ENCODE measurements at places on chromosomes 1 and 21.

GRCh38 chr1:62358665-62359373 lies 39.6 kb upstream of the KANK4 start:
- no peak for DNase-seq

DNA sequence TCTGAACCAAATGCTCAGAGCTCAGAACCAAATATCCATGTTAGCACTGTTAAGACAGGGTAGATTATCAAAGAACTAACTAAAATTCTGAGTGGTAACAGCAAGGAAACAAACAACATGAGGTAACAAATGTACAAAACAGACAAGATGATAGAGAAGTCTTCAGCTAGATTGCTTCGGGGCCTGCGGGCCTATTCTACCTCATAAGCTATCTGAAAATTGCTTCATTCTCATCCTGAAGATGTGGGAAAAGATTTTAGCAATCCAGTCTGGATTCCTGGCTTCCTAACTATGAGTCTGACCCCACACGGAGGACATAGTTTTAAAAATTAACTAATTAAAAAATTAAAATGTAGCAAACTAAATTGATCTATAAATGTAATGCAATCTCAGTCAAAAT lies 9.2 kb upstream of the QSOX1 start:
- DNase-seq: no peak

GRCh38 chr1:8745749-8746390 lies 71.6 kb downstream of the RERE start:
- DNase-seq: no peak

DNA sequence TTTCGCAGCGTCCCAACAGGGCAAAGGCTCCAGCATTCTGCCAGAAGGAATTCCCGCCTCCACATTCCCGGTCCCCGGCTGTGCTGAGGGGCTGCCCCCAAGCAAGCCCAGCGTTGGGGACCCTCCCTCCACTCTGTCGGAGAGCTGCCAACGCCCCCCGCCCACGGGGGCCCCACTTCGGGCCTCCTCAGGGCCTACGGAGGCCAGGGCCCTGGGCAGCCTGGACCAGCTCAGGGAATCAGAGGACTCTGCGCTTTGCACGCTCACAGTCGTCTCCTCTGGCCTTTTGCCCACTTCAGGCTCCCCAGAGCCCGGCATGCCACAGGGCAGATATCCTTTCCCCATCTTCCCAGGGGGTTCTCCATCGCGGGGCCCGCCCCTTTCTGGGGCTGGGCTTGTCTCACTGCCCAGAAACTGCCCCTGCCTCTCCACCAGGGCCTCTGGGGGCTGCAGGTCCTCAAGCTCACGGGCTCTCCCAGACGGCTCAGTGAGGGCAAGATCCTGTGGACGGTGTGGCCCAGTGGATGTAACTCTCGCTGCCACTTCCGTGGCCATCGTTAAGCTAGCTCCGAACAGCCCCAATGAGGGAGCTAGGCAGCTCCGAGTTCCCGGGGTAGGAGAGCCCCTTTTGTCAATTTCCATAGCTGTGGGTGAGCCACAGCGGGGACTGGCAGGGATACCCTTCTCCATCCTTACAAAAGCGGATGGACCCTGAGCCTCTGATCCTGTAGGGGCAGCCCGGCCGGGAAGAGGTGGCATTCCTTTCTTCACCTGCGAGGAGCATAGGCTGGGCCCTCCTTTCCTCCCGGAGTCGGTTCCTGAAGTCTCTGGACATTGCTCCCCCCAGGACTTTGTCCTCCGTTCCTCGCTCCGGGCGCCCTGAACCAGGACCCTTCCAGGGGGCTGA lies 2.8 kb downstream of the ITPKB start:
- DNase-seq: no peak

GRCh38 chr1:11925938-11926292 lies 312 bp downstream of the KIAA2013 start:
- peak; percentile 43 for DNase-seq

GRCh38 chr1:231075497-231075896 lies 35.4 kb upstream of the FAM89A start:
- no peak for DNase-seq

DNA sequence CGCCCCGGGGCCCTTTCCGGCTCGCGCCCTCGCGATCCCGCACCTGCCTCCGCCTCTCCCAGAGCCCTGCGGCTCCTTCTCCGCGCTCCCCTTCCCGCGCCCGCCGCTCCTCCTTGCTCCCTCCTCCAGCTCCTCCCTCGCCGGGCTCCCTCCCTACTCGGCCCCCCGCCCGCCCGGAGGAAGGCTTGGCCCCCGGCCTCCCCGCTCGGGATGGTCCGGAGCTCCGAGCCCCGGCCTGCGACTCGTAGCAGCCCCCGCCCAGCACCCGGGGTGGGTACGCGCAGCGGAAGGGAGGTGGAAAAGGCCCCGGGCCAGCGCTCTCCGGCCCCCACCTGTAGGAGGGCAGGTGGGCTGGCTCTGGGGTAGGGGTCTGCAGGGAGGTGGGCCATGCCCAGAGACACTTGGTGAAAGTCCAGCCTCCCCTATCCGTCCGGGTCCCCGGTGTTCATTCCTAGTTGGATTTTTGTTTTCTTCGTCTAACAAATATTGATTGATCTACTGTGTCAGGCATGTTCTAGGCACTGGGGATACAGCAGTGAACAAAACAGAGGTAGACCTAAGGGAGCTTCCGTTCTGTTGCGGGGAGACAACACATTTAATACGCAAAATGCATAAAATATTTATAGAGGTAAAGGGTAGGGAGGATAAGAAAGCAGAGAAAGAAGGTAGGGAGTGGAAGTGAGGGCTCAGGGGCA lies at the start of gene HTR1D:
Gene HTR1D, minus strand, starts transcription at position 82 of the 695 bp plus-strand sequence. CDS start 23,283 bp downstream, outside the sequence.
- DNase-seq: peak; percentile 70
